T-helper 1 cell (primary cell): ENCODE measurements at places on chromosomes 13 and 19.
A peak's percentile ranks its signal among the peaks of the same experiment; 100 is the strongest.

DNA sequence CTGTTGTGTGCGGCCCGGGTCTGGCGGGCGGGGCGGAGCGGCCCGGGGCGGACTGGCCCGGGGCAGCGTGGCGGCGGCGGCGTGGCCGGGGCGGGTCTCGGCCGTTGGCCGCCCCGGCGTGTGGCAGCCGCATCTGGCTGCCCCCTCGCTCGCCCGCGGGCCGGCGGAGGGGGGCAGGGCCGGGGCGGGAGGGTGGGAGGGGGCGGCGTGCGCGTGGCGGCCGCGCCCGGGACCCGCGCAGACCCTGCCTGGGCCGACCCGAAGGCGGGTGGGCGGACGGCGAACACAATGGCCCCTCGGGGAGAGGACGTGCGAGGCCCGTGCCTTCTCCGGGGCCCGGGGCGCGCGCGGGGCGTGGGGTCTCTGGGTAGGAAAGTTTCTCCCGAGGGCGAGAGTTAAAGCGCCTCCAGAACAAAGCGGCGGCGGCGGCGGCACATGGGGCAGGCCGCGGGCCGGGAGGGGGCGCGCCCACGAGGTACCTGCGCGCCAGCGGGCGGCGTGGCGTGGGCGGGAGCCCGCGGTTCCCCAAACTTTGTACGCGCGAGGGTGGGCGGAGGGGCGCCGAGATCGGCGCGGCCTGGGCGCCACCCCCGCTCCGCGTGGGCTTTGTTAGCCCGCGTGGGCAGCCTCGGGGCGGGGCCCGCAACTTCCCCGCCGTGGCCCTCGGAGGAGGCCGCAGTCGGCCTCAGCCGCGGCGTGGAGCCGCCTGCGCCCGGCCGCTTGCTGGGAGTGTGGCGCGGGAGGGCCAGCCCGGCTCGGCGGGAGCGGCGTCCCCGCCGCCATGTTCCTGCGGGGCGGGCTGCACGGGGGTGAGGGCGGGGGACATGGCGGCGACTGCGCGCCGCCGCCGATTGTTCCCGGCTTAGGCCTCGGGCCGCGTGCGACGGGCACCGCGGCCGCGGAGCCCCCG, 764 bp downstream of the MIR17HG start:
- DNase-seq = peak; percentile 55

DNA sequence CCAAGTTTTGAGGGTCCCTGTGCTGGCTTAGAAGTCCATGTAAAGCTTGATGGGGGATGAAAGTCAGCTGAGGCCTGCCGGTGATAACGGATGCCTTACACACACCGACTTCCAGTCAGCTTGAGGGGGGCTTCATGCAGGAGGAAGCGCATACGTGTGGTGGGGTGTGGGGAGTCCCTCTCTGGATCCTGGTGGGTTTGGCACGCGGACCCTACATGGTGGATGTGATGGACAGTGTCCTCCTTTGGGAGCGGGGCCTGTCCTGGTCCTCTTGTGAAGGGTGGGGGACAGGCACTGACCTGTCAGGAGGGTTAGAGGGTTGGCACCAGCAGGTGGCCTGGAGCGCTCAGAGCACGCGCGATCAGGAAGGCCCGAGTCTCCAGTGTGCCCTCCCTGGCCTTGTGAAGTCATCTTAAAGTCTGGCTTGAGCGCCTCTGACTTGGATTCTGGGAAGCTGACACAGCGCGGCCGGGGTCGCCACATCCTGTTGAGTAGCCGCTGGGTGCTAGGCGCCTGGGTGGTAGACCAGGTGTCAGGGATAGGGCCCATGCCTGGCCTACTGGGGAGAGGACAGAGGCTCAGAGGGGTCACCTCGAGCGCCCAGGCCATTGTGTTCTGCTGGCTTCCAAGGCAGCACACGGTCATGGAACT, 2.9 kb downstream of the DAZAP1 start:
- DNase-seq = no peak

DNA sequence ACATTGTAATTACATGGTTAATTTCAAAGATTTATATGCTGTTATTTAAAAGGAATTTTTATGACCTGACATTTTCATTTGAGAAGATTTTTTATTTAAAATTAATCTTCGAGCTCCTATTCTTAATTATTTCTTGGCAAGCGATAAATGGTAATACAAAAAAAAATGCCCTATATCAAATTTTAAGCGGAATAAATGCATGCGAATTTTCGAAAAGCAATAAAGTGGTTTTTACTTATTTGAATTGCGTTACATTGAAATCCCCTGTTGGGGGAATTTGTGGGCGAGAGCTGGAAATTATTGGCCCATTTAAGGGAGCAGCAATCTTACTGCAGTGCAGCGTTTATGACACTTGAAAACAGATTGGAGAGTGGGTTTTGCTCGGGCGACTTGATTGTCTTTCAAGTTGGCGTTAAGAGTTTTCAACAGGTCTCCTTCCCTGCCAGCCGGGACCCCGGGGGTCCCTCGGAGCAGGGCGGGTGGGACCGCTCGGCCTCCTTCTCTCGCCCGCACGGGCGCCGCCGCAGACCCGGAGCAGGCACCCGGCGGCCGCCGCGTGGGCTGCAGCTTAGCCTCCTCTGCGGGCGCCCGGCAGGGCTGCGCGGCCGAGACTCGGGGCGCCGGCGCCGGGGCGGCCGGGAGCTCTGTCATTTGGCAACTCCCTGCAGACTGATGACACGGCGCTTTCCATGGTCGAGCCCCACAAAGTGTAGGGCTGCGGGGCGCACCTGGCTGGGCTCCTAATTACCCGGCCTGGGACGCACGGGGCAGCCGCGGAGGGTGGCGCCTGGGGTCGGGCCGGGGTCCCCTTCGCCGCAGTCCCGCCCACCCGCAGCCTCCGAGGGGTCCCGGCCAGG, 255.1 kb upstream of the SOX21 start:
- DNase-seq = no peak

GRCh38 chr13:114328034-114328433, 13.7 kb downstream of the CHAMP1 start:
- no peak for DNase-seq

DNA sequence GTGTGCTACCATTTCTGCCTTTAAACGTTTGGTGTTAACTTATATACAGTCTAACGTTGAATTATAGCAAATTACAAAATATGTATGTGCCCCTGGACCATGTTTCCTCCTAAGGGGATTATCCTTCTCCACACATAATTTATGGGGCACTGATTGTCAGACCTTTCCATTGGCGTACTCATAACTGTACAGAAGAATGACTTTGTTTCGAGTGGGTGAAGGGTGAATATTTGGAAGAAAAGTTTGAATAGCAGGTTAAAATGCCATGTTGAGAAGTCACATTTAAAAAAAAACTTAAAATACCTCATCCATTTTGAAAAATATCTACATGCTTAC, 58.8 kb downstream of the SLC10A2 start:
- no peak for DNase-seq

- no peak for DNase-seq
Measured at GRCh38 chr13:38395497-38395788, 45.8 kb downstream of the UFM1 start.

DNA sequence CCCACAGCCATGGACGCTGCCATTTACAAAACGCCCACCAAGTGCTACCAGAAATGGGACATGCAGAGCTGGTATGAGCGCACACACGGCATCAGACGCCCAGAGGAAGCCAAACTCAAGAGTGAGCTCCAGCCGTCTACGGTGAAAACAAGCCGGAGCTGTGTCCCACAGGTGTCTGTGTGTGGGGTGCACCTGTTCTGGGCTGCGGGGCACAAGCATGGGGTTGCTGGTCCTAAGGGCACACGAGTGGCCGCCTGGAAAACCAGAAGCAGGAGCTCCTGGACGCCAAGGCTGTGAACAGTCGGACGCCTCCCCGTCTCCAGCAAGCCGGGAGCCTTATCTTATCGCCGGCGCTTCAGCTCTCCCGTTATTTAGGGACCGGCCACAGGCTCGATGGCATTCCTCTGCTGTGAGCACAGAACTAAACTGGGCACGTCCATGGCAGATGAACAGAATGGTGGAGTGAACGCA, 1.3 kb downstream of the ADPRHL1 start:
- DNase-seq = no peak

- DNase-seq = no peak
Measured at GRCh38 chr19:30132343-30133075, 190.5 kb downstream of the URI1 start.

- DNase-seq = no peak
Measured at GRCh38 chr13:98048265-98048664, 94.6 kb upstream of the FARP1 start.

DNA sequence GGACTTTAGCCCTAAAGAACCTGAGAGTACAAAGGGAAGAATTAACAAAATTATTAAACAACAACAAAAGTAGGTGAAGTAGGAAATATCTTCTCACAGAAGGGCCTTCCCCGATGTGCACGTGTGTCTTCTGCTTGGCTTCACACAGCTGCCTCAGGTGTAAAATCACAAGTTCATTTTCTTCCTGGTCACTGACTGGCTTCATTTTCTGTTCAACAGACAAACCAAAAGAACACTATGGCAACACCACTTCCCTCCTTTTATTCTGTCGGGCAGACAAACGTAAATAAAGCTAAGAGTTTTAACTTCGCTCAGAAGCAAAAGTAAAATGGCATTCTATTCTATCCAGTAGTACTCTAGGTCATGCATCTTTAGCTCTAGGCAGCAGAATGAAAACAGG, 140.9 kb downstream of the TBC1D4 start:
- DNase-seq = no peak

GRCh38 chr13:44484562-44485138, 91.5 kb downstream of the TSC22D1 start:
- DNase-seq = no peak

DNA sequence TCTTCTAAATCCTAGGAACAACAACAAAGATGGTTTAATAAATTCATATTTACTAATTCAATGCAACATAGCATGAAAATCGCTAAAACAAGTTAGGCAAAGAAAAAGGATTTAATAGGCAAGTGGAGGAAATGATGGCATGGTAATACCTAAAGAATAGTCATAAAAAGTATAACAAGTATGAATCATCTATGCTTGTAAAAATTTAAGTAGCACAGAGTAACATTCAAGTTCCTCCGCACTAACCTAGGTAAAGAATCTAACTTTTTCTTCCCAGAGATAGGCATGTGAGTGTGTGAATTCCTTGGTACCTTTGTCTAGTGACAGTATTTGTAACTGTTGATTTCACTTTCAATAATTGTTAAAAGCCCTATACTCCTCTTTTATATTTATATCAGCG, 42.6 kb downstream of the RCBTB2 start:
- DNase-seq = no peak

GRCh38 chr19:55366790-55367189, 3.5 kb downstream of the IL11 start:
- no peak for DNase-seq

DNA sequence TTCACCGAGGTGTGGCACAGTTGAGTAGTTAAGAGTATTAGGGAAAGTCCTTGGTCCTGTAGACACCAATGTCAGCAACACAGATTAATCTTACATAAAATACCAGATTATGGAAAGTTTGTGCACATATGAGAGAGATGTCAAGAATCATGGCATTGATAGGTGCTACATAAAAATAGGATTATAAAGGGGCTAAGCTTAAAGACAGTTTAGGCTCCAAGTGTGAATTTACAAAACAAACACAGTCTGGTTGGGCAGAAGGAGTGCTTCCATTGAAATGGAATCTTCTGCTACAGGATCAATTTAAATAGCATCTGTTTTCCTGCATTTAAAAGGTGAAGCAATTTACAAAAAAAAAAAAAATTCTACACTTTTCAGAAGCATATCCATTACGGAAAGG, 292.9 kb downstream of the DNAJC15 start:
- no peak for DNase-seq

DNA sequence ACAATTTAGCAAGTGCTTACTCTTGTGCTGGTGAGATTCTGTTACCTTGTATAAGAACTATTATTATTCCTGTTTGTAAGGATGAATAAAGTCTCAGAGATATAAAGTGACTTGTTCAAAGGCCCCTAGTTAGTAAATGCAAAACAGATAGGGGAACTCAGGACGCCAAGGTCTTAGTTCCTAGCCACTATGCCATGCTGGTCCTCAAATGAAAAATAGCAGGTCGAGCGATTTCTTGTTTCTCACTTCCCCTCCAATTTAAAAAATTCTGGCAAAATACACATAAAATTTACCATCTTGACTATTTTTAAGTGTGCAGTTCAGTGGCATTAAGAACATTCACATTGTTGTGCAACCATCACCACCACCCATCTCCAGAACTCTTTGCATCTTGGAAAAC, 1.1 kb downstream of the TECR start:
- DNase-seq = no peak

DNA sequence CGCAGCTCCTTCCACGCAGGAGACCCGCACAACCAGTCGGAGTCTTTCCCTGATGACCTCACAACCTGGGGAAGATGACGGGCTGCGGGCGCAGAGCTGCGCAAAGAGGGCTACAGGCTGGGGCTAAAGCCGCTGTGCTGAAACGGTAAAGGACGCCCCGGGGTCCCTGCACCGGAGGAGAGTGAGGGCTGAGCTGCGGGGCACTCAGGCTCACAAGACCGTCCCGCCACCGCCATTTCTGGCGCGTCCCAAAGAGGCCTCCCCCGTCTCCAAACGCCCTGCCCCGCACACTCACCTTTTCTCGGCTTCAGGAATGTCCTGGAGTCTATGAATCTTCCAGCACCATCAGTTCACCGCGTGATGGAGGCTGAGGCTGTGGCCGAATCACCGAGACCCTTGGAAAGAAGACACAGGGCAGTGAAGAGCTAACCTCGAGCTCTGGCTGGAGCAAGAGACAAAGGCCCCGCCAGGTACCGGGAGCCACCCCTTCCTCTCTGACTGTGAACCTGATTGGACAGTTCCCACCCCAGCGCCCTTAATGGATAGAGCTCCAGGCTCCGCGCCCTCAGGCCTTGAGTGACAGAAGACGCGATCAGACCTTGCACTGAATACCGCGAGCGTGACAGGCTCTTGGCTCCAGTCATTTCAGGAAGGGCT, 41.8 kb upstream of the ZNF429 start:
- DNase-seq = no peak

GRCh38 chr19:45863840-45864628, at the start of gene FOXA3:
Gene FOXA3, plus strand, starts transcription at chr19:45864326. Its CDS starts 131 bp downstream, at chr19:45864457.
- no peak for DNase-seq

- DNase-seq = no peak
Measured at GRCh38 chr19:5125797-5126497, 157.0 kb downstream of the KDM4B start.

DNA sequence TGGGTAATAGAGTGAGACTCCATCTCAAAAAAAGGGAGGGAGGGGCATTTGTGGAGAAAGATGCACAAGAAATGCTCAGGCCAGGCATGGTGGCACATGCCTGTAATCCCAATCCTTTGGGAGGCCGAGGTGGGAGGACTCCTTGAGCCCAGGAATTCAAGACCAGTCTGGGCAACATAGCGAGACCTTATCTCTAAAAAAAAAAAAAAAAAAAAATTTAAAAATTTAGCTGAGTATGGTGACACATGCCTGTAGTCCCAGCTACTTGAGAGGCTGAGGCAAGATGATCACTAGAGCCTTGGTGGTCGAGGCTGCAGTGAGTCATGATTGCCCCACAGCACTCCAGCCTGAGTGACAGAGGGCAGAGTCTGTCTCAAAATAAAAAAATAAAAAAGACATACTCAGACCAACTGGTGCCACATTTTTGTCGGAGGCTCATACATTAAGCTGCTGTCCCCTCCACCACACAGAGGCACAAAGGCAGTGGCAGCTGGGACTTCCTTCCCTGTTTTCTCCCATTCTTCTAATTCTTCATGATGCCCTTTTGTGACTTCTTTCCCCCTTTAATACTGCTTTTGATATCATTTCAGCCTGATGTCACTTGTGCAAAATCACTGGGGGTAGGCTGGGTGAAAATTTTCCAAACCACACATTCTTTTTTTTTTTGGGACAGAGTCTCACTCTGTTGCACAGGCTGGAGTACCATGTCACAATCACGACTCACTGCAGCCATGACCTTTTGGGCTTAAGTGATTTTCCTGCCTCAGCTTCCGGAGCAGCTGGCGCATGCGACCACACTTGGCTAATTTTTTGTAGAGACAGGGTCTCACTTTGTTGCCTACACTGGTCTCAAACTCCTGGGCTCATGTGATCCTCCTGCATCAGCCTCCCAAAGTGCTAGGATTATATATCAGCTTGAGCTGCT, 26.8 kb upstream of the CXCL17 start:
- no peak for DNase-seq
